Hepatic stellate cell (primary cell): ENCODE measurements at places on chromosomes 16 and 17.

DNA sequence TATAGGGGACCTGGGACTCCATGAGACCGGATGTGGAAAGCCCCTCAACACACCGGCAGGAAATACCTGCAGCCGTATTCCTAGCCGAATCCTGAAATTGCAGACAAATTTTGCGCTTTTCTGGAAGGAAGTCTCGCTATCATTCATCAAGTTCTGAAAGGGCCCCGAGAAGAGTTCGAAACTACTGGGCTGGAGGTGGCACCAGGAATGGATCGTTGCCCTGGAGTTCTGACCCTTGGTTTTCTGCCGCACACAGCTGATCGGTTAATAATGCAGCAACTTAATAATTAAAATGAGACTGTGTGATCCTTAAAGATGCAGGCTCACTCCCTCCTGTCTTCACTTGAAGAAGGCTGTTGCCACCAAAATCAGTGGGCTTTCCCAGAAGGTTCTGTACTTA lies 55.7 kb upstream of the MRTFB start:
- DNase-seq = no peak

DNA sequence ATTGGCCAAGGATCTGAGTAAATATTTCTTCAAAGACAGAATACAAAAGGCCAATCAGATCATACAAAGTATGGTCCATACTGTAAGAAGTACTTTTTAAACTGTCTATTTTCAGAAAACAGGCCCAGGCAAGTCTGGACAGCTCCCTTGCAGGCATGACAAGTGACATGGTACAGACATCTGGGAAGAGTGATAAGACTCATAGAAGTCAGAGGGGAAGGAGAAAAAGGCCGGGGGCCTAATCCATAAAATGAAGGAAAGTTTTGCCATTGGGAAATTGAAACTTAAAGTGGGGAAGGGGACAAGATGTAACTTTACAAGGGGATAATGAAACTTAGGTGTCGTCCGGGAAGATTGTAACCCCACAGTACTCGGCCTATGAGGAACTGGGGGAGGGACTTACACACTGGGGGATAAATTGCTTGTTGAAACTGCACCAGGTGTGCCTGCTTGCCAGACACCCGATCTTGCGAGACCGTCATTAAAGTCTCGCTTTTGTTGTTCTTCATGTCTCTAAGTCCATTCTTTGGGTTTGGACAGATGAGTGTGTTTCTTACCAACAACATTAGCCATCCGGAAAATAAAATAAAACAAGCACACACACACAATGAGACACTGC lies 684.0 kb downstream of the CDH11 start:
- no peak for DNase-seq

DNA sequence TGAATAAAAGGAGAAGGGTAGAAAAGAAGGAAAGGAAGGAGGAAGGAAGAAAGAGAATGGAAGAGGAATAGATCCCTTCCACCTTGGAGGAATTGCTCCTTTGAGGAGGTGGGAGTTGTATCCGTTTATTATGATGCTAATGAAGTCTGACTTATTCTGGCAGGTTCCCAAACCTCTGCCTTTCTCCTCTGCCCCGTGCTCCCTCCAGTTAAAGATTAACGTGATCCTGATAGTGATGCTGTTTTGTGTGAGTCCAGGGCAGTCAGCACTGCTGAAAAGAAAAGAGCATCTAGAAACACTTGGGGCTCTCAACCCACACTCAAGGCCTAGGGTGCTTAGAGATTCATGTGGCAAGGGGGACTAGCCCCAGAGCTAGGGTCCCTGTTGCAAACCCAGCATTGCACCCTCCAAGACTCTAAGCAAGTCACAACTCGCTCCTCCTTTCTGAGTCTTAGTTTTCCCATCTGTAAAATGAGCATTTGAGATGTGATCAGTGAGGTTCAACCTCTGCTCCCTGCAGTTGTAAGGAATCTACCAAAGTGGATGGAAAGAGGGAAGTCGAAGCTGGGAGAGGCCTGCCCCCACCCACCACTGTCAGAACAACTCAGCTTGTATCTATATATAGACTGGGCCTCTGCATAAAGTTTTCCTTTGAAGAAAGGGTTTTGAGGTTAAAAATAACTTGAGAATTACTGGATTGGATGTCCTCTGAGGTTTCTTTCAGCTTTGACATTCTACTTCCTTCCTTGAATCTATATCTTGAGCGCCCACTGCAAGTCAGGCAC lies 46.9 kb upstream of the TMEM132E start:
- DNase-seq = no peak

- no peak for DNase-seq
Measured at GRCh38 chr17:43015579-43015978, 6.6 kb downstream of the VAT1 start.

GRCh38 chr16:88631384-88631783 lies 7.0 kb upstream of the IL17C start:
- DNase-seq = no peak

DNA sequence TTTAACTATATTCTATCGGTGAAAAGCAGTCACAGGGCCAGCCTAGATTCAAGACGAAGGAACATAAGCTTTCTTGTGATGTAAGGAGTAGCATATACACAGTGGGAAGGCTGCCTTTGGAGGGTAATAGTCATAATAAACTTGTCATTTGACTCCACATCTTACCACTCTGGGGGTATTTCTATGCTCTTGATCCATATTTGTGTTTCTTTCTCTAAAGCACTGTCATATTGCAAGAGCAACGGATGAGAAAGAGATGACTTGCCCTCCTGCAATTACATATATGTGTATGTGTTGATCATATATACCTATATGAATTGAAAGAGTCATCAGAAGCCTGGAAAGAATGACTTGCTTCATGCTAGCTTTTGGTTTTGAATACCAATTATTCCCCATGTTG lies 225.4 kb upstream of the HS3ST3A1 start:
- no peak for DNase-seq

- DNase-seq = peak; percentile 14
Measured at GRCh38 chr16:52976539-52977167, 76.0 kb downstream of the CHD9NB start.

DNA sequence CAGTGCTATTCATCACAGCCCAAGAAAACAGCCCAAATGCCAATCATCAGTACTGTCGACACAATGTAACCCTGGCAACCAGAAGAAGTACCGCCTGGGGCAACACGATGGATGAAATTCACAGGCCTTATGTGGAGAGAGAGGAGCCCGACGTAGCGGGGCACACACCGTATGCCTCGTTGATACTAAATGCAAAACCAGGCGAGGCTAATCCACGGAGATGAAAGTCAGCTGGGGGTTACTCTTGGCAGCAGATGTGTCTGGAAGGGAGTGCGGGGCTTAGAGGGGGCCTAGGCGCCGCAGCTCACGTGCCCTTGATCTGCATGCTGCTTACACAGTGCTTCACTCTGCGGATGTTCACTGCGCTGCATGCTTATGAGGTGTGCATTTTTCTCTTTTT lies 29.8 kb downstream of the ITGAE start:
- DNase-seq = no peak

DNA sequence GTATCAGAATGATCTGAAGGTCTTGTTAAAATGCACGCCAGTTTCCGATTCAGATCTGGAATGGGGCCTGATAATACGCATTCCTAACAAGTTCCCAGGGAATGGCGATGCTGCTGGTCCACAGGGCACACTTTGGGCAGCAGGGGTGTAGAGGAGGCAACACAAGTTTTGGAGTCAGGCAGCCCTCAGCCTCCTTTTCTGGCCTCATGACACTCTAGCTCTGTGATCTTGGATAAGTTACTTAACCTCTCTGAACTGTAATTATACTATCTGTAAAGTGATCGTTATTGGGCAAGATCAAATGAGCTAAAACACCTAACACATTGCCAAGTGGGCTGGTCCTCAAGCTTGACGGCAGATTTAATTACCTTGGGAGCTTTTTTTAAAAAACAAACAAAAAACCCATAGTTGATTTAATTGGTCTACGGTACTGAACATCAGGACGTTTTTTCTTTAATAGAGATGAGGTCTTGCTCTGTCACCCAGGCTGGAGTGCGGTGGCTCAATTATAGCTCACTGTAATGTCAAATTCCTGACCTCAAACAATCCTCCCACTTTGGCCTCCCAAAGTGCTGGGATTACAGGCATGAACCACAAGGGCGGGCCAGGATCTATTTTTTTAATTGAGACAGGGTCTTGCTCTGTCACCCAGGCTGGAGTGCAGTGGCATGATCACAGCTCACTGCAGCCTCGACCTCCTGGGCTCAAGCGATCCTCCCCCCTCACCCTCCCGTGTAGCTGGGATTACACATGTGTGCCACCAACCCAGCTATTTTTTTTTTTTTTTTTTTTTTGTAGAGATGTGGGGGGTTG lies 10.0 kb upstream of the MRPS23 start:
- no peak for DNase-seq
